ENCODE measurements at places on chromosomes 1 and 21.

DNA sequence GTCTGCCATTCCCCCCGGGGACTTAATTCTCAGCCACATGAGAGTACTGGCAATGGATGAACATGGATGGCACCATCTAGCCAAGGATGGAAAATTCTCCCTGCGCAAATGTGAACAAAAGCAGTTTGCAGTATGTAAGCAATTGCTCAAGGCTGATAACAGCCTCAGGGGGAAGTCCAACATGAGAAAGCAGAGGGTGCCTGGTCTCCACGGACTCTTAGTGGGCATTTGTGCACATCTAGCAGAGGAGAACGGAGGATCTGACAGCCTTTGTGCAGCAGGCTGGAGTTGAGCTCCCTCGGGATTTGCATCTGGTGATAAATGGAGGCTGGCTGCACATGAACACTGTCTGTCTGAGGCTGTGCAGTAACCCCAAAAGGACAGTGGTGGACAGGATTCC is 13.9 kb upstream of the OLIG1 start:
- no peak for DNase-seq

DNA sequence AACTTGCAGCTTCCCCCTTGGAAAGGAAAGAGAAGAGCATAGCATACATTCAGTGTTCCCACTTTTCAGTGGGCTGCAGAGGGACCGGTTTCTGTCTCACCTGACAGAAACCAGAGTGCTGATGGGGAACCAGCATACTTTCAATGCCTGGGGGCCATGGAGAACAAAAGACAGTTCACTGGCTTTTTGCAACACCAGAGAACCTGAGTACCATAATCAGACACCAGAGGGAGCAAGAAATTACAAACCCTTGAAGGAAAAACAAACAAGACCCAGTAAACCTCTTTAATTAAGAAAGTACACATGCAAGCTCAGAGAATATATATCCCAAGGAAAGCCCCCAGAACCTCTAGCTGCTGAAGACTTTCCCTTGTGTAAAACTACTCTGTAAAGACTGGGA is 51.1 kb downstream of the CSMD2 start:
- DNase-seq: no peak

GRCh38 chr1:242569867-242570266 is 45.4 kb upstream of the PLD5 start:
- no peak for DNase-seq

- DNase-seq: no peak
Measured at GRCh38 chr1:172978595-172978994, 72.1 kb downstream of the TNFSF18 start.

GRCh38 chr1:54950006-54950368 is 30.4 kb upstream of the TMEM61 start:
- DNase-seq: no peak

- no peak for DNase-seq
Measured at GRCh38 chr1:182299728-182300616, 91.6 kb downstream of the GLUL start.

GRCh38 chr1:235105051-235106043 is 23.3 kb downstream of the TOMM20 start:
- peak; percentile 74 for DNase-seq

GRCh38 chr1:182962554-182963115 is 9.7 kb upstream of the SHCBP1L start:
- peak; percentile 84 for DNase-seq
